ENCODE measurements at places on chromosomes 4 and X.

GRCh38 chrX:1592470-1593142, 1.2 kb downstream of the AKAP17A start:
- no peak for DNase-seq

DNA sequence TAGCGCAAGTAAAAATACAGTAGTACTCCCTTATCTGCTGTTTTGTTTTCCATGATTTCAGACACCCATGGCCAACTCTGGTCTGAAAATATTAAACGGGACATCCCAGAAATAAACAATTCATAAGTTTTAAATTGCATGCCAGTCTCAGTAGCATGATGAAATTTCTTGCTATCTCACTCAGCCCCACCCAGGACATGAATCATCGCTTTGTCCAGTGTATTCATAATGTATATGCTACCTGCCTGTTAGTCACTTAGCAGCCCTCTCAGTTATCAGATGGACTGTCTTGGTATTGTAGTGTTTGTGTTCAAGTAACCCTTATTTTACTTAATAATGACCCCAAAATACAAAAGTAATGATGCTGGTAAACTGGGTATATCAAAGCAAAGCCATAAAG, 158.2 kb upstream of the DDIT4L start:
- no peak for DNase-seq

GRCh38 chr4:61786211-61786610, 586.1 kb downstream of the ADGRL3 start:
- no peak for DNase-seq

- DNase-seq, result no peak
Observed at GRCh38 chr4:67332627-67333026, 212.7 kb downstream of the CENPC start.

DNA sequence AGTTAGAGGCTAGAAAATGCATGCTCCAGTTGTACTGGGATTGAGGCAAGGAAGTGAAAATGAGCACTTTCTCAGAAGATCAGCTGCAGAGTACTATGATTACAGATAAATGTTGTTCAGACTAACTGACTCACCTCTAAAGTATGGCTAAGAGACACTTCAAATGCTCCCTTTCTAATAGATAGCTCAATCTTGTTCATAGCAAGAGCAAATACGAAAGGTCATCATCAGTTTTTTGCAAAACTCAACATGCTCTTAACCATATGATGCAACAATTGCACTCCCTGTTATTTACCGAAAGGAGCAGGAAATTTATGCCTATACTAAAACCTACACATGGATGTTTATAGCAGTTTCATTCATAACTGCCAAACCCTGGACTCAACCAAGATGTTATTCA, 838.4 kb upstream of the INTU start:
- no peak for DNase-seq

- no peak for DNase-seq
Observed at GRCh38 chr4:141768954-141769353, 132.6 kb downstream of the IL15 start.

GRCh38 chr4:137531986-137532868, at the start of gene PCDH18:
Gene PCDH18 (minus strand): TSS chr4:137532494. CDS start chr4:137532088, 406 bp downstream.
- no peak for DNase-seq

DNA sequence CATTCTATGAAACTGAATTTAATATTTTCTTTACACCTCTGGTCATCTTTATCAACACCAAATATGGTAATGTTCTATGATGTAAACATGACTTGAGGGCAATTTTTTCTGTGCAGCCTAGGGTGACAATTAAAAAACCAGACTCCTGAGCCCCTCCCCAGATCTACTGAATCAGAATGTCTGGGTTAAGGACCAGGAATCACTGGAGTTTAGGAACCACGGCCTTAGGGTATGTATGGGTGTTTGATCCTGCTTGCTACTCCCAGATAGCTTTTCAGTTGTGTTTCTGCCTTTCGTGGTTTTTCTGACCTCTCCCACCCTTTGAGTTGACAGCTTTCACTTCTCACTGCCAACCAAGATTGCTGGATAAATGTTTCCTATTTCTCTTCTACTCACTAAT, 332.2 kb downstream of the DHX15 start:
- no peak for DNase-seq

DNA sequence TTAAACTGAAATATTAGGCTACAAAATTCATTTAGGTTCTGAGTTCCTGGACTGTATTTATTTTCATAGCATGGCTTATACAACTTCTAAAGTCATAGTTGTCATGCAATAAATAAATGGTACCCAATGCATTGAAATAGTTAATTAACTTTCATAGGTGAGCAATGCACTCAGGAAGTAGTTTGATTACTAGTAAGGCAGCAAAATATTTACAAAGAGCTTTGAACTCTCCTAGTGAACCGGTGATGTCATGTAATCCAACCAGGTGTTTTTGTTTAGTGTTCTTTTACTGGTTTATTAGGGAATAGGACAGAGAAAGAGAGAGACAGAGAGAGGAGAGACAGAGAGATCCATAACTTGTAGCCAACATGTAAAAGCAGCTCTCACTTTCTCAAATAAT, 228.6 kb upstream of the CTSO start:
- no peak for DNase-seq

DNA sequence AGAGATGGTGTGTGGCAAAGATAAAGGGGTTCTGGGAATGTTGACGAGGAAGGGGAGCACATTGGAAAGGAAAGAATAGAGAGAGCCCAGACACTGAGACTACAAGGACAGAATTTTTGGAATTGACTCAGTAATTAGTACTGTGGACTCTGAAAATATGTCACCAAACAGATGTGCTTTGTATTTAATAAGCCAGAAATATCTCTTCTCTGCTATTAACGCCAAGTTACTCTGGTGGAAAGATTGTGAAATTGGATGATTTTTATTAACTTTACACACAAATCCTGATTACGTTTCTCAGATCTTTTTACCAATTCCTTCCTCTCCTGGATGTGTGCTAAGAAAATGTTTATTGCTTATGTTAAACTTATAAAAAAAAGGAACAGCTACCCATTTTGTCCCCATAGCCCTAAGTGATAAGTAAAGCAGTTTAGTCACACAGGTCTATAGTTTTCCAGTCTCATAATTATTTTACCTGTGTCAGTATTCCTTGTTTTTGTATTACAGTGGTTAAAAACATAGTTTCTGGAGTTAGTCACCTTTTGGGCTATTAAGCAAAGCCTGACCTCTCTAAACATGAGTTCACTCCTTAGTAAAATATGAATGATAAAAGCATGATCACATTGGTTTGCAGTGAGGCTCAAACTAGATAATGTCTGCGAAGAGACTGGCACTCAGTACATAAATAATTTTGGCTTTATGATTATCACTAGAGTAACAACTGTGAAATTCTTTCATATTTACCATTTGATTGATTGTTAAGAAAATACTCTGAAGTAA, 1068.3 kb downstream of the STIM2 start:
- no peak for DNase-seq

DNA sequence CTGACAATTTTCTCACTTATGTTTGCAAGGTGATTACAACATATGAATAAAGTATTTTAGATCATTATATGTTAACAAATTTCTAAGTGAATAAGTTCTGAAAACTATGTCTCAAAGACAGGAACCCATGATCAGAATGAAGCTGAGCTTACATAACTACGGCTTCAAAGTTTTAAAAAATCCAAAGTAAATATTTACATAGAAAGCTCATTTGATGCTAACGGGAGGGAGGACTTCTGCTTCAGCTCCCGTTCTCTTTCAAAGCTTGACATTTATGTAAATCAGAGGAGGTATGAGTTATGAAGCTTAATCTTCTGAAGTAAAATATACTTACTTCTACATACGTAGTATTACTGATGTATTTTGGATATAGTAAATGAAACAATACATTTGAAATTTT, 72.9 kb upstream of the PDLIM3 start:
- no peak for DNase-seq

DNA sequence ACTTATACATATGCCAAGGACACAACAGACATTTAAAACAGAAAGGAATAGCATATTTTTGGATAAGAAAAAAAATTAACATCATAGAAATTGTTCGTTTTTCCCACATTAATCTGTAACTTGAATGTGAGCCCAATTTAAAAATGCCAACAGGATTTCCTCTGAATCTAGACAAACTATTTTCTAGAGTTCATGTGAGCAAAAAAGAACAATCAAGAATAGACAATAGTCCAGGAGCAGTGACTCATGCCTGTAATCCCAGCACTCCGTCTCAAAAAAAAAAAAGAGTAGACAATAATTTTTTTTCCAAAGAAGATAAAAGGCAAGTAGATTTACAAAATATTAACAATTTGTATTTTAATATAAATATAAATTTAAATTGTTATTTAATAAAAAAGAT, 73.7 kb upstream of the DUSP21 start:
- DNase-seq, result no peak

GRCh38 chrX:110087485-110088356, 84.8 kb downstream of the TMEM164 start:
- DNase-seq, result no peak

GRCh38 chr4:184188443-184189400, 29.0 kb downstream of the ENPP6 start:
- no peak for DNase-seq

DNA sequence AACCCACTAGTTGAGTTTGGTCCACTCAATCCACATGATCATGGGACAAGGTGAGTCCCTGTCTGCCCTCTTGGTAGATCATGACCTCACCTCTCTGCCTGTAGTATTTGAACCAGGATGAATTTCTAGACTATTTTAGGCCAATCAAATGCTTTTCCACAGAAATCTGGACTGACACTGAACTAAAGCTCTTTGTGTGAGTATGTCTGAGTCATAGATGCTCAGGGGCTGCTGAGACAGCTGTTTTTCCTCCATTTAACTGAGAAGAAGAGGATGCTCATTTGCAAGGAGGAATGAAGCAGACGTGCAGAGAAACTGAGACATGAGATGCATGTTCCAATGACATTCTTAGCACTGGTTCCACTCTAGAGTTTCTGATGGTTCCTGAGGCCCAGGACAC, 77.3 kb upstream of the TMEM47 start:
- no peak for DNase-seq

Measured in activated CD4-positive, alpha-beta T cell treated with anti-CD3 and anti-CD28 coated beads for 24 hours (primary cell).